Putamen (tissue), 1 donor: ENCODE measurements at places on chromosomes 1 and 21.

DNA sequence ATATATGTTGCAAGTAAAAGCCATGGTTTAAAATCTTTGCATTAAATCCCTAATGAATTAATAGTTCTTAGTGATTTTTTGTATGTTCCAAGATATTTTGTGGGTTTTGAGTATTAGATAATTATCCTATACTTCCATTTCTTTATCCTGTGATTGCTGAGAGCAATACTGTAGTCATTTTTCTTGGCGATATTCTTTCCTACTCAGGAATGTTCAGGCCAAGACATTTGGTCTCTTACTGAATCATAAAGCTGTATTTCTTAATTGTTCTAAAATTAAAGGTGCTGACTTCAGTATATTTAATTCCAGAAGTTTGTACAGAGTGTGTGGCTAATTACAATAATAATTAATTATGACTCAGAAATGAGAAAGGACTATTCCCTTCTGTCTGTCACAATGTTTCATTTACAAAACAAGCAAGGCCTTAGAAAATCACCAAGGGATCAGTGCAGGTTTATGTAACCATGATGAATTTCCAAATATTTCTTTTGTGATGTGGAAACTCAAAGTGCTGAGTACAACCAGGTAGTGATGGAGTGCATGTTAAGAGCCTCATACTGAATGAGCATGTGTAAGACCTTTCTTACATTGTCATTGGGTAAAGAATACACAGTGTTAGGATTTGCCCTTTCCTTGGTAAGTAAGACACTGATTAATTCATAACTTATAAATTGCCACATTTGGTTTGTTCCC, 161.2 kb downstream of the HMCN1 start:
- no peak for DNase-seq

DNA sequence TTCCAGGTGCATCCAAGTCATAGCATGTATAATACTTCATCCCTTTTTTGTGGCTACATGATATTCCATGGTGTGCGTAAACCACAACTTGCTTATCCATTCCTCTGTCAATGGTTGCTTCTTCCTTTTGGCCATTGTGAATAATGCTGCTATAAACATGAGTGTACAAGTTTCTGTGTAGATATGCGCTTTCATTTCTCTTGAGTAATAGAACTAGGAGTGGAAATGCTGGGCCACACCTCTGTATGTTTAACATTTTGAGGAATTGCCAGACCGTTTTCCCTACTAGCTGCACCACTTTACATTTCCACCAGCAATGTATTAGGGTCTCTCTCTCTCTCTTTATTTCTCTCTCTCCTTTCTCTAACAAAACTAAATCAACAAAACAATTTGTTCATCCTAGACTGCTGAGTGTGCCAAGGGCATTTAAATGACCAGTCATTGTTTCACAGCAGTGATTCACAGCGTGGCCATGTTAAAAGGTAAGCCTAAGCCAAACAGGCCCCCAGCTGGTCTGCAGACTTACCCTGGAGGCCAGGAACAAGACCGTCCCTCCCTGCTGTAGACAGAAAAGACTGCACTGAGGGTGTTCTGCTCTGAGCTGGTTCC, 53.2 kb upstream of the LYST start:
- no peak for DNase-seq

- peak; percentile 46 for DNase-seq
Observed at GRCh38 chr1:238329671-238330070, 438.9 kb upstream of the ZP4 start.

- DNase-seq, result no peak
Observed at GRCh38 chr1:57112148-57112547, 146.3 kb upstream of the C8B start.

GRCh38 chr1:201222125-201222524, 31.5 kb downstream of the IGFN1 start:
- no peak for DNase-seq

GRCh38 chr1:43577655-43578542, 47.2 kb downstream of the PTPRF start:
- no peak for DNase-seq
